Urothelium cell line (cell line): ENCODE measurements at places on chromosomes 4 and X.

- DNase-seq = no peak
These were observed 95.1 kb downstream of the GBA3 start for GRCh38 chr4:22787753-22788375.

DNA sequence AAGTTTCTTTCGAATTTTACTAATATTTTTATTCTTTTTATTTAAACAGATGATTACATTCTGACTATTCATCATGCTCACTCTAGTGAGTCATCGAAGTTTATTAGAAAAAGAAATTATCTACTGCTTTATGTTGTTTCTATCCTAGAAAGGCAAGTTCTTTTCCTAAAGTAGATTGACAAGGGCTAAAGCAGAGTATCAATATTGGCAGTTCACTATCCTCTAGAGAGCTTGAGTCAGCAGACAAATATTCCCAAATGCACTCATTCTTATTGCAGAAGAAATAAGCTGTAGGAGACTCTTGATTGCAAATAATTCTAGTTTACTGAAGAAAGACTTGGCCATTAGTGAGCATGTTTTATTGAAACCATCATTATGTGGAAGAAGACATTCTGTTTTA is 911.8 kb downstream of the CENPC start:
- no peak for DNase-seq

DNA sequence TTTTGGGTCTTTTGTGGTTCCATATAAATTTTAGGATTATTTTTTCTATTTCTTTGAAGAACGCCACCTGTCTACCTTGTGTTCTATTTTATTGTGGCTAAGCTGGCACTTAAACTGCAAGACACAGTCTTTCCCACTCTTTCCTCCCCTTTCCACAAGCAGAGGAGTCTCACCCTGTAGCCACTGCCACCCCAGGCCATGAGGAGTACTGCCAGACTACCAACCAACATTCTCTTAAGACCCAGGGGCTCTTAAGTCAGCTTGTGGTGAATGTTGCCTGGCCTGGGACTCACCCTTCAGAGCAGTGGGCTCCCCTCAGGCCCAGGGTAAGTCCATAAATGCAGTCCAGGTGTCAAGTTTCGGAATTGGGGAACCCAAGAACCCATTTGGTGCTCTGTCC is 58.0 kb upstream of the FMR1 start:
- no peak for DNase-seq

DNA sequence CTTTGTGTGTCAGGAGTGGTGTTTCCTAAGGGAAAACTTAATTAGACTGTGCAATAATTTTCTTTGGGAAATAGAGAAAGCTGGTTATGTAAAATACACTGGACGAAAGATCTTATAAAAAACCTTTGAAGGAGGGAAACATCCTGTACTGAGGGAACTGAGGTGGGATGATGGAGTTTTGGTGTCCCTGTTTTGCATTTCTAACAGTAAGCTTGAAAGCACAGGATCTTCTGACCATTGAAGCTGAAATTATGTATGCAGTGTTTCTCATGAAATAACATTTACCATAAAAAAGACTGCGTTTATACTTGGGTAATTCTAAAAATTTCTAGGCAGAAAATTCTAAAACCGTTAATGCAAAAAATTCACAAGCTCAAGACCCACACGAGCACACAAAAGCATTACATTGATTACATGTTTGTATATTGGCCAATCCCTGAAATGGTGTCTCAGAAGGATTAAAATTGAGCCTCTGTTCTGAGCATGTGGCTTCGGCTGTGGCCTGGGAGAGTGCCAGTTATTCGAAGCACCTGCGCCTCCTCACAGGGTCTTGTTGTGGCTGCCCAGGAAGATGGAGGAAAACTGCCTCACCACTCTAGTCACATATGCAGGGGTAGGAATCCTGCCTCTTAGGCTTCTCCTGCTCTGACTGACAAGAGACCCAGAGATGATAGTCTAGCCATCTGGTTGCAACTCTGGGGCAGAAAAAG is 49.5 kb downstream of the JADE3 start:
- DNase-seq = no peak

- DNase-seq = no peak
These were observed 61.6 kb upstream of the MTMR8 start for GRCh38 chrX:64456828-64457227.

DNA sequence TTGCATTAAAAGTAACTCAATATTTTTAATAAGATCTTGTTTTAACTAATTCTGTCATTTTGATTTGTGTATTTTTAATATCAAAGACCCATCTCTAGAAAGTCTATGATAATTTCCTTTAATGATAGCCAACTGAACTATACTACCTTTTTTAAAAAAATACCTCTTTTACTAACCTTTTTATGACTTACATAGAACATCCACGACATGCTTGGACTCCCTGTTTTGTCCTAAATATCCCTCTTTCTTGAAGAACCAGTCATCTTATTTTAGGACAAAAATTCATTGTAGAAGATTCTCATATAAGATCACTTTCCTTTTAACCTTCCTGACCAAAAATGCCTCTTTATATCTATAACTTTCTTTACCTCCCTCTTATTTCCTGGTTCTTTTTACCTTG is 76.8 kb upstream of the GC start:
- no peak for DNase-seq

- no peak for DNase-seq
These were observed 62.9 kb downstream of the LRP2BP start for GRCh38 chr4:185332575-185333464.

DNA sequence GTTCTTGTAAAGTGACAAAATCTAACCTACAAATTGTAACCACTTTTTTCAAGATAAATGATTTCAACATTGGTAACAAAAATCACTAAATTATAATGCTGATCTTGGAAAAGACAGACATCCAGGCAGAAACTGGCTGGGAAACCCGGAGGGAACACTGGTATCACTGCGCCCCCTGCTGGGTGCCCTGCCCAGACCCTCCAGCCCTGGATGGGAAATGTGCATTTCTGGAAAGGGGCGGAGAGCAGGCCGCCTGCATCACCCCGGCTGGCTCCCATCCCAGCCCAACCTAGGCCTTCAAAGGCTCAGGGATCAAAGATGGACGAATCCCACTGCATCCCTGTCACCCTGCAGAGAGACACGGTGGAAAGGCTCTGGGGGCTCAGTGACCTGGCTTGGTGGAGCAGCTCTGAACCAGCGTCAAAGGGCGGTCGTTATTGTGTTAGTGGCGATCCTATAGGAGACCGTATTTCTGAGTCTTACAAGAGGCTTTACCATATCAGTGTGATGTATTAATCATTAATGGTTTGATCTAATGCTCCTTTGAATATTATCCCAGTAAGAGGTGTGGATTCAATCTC is 37.3 kb downstream of the ACOX3 start:
- peak; percentile 81 for DNase-seq

DNA sequence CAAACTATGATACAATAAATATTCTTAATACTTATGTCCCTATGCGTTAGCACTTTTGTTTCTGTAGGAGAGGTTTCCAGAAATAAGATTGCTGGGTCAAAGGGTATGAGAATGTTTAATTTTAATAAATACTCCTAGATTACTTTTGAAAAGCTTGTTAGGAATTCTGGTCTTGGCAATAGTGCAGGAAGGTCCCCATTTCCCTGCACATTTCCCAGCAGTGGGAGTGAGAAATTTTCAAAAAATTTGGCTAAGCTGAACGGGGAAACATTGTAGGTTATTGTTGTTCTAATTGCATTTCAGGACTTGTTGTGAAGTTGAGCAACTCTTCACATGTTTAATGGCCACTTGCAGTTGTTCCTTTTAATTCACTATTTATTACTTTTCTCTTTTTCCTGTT is 27.1 kb downstream of the IGFBP7 start:
- DNase-seq = no peak

DNA sequence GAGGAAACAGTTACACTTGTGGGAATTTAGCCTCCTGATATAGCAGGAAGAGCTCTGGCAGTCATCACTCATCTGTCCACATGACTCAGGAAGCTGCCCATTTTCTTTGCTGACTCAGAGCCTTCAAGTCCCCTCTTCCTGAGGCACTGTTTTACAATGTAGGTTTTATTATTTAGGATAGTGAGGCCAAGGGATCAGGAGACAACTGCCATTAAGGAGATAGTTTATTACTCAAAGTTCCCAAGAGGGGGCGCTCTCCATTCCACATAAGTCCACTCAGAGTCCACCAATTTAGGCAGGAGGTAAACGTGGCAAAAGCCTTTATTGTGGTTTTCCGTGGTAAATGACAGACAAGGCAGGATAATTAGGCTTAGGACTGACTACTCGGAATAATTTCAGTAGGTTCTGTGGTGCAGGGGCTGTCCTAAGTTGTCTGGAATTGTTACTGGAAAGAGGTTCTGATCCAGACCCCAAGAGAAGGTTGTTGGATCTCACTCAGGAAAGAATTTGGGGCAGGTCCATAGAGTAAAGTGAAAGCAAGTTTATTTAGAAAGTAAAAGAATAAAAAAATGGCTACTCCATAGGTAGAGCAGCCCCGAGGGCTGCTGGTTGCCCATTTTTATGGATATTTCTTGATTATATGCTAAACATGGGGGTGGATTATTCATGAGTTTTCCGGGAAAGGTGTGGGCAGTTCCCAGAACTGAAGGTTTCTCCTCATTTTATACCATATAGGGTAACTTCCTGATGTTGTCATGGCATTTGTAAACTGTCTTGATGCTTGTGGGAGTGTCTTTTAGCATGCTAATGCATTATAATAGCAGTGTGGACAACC is 96.0 kb upstream of the RAB40AL start:
- DNase-seq = peak; percentile 10

DNA sequence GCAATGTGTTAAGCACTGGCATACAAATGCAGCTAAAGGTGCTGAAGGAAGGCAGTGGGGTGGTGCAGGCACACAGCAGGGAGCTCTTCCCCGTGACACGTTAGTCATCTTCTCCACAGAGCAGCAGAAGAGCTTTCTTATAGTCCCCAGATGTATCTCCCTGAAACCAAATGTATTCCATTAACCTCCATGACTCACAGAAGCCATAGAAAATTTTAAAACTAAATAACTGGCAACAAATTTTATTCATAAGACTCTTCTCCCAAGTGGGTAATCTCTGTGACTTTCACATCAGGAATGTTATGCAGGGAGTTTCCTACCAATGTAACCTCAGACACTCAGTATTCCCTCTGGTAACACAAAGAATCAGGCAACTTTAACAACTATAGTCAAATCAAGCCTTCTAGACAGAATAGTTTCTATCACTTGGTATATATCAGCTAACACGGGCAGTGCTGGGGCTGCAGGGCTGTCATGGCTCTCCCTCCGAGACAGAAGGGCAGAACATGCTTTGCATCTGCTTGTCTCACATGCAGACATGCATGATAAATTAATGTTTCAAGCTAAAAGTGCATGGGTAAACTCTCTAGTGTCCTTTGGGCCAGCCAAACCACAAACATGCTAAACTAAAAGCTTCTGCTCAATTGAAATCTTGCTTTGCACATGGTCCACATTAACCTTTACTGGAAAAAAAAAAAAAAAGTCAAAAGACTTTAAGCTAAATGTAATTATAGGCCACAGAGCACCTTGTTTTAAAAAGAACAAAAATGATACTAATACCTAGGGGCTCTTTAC is 28.2 kb downstream of the ANXA5 start:
- DNase-seq = no peak

- DNase-seq = no peak
These were observed 142.5 kb downstream of the CXXC4 start for GRCh38 chr4:104352211-104352610.

- peak; percentile 2 for DNase-seq
These were observed 1504.5 kb upstream of the PCDH10 start for GRCh38 chr4:131644619-131645018.

GRCh38 chr4:182124359-182124758 is 118.8 kb upstream of the TENM3 start:
- DNase-seq = no peak

GRCh38 chrX:19761554-19762295 is 125.7 kb downstream of the SH3KBP1 start:
- DNase-seq = no peak

DNA sequence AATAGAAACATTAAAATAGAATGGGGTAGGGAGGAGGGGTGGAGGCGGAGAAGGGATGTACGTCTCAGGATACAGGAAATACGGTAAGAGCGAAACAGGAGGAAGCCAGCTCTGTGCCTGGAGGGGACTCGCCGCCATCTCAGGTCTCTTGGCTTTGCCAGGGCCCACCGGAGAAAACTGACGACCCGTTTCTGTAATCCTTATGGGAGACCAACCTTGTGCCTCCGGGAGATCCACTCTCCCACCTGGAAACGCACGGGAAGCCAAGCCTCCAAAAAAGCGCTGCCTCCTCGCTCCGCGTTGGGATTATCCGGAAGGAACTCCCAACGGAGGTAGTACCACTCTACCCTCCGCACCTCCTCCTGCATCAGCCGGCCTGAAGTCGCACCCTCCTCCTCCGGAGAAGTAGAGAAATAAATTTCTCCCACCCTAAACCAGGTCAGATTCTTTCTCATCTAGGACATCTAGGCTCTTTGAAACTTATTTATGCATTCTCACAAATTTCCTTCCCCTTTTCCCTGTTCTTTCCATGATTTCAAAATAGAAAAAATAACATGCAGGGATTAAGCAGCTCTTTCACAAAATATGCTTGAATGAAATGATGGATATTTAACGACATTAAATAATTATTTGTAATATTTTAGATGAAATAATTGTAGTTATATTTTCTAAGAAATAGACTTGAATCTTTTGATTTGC is at the start of gene NBDY:
Gene NBDY, plus strand, starts transcription at position 92 of the 699 bp plus-strand sequence. Its CDS starts 111 bp downstream, at position 203.
- DNase-seq = peak; percentile 31

- no peak for DNase-seq
These were observed 98.9 kb downstream of the CPEB2 start for GRCh38 chr4:15100994-15101695.

DNA sequence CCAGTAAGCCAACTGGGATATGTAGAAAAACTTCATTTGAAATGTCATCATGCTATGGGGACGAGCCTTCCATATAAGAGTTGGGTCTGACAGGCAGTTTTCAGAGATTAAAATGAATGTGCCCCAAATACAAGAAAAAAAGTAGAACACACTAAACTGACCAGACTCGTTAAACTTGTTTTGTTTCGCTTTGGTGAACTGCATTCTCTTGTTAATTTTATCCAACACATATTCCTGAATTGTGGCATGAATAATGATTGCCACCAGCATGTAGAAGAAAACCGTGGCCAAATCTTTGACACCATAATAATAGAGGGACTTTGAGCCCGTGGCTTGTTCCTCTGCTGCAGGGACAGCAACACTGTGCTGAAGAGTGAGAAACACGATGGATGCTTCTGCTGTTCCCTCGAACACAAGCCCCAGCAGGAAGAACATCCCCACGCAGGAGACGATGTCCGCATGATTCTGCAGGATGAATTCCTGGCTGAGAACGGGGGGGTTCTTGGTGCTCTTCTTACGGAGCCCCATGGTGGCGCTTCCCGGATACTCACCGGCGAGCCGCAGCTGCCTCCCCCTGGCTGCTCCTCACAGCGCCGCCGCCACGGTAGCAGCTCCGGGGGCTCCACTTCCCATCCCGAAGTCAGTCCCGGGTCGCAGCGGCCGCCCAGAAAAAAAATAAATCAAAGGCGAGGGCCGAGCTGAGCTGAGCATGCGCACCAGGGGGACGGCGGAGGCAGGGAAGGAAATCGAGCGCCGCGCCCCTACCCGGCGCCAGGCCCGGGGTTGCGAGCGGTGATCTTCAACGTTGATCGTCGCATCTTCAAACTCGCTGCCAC is at the start of gene TRAM1L1:
Gene TRAM1L1, minus strand, starts transcription at position 711 of the 836 bp plus-strand sequence. Its CDS starts 183 bp downstream, at position 528.
- peak; percentile 86 for DNase-seq

- DNase-seq = no peak
These were observed 169.8 kb downstream of the NHS start for GRCh38 chrX:17544821-17545220.
